ENCODE measurements at places on chromosomes 7 and 10.

DNA sequence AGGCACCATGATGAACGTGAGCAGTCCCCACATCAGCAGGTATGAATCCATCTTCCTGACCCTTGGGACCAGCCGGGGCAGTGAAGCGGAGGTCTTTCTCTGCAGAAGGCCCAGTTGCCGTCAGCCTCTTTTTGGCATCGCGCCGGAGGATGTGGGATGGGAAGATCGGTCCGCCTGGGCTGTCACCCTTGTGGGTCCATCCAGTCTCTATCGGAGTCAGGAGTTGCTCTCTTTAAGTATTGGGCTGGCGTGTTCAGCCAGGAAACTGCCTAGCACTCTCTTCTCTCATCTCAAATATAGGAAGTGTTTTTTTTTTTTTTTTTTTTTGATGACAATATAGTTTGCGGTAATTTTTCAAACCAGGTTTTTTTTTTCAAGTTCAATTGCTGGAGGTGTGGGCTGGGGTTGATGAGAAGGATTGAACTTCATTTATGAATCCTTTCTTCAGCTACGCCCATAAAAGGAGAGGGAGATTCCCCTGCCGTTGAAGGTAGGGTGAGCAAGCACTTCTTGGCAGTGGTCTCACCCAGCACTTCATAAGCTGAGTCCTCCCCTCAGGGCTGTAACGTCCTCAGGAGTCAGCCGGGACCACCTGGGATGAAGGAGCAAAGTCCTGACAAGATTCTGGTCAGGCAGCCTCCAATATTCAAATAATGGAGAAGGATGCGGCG lies at the start of gene IL2RA:
TSS of gene IL2RA (minus strand) at position 267 of the 671 bp plus-strand sequence. CDS start at position 51, 216 bp downstream.
- DNase-seq, result peak; percentile 74

DNA sequence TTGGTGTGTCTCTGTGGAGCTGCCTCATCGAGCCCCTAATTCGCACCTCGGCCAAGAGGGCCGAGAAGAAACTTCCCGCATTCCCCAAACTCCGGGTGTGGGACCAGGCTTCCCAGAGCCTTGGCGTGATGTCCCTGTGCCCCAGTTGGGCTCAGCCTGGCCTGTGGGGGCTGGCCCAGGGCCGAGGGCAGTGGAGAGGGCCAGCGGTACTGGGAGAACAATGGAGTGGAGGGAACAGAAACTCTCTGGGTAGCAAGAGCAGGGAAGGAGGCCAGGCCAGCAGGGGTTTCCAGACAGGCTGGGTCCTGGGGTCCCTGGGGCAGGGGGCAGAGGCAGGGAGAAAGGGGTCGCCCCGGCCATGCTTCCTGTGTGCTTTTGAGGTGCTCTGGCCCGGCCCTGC lies 16.0 kb downstream of the TMEM270 start:
- no peak for DNase-seq

DNA sequence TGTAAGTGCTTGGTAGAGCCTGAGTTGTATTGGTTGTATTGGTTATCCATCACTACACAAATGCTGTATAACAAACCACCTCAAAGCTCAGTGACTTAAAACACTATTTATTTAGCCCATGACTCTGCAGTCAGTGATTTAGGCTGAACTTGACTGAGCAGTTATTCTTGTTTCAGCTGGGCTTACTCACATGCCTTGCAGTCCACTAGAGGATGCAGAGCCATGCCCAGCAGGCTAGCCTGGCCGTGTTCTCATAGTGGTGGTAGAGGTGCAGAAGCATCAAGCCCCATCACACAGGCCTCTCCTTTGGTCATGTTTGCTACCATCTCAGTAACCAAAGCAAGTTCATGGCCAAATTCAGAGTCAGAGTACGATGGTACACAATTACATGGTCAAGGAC lies 43.9 kb downstream of the LUC7L2 start:
- no peak for DNase-seq

DNA sequence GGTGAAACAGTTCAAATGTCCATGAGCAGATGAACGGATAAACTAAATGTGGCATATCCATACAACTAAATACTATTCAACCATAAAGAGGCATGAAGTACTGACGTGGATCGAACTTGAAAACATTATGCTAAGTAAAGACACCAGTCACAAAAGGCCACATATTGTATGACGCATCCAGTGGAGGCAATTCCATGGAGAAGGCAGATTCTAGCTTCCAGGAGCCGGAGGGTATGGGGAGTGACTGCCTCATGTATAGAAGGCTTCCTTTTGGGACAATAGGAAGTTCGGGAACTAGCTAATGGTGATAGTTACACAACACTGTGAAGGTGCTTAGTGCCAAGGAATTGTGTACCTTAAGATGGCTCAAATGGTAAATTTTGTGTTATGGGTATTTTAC lies 98.4 kb downstream of the VIPR2 start:
- DNase-seq, result no peak

DNA sequence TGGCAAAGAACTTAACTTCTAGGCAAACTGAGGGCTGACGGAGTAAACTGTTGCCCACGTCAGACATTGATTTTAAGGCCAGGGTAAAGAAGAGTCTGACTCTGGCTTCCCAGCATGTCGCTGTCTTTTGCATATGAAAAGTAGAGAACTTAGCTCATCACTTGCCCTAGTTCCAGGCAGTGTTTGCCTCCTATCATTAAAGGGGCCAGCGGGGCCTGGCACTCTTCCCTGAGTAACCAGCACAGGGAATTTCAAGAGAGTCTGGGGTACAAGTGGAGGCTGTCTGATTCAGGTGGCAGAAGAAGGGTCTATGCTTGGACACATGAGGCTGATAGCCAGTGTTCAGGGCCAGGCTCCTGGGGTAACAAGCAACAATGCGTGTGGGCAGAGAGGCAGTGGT lies 4.8 kb downstream of the DENND2A start:
- DNase-seq, result no peak

DNA sequence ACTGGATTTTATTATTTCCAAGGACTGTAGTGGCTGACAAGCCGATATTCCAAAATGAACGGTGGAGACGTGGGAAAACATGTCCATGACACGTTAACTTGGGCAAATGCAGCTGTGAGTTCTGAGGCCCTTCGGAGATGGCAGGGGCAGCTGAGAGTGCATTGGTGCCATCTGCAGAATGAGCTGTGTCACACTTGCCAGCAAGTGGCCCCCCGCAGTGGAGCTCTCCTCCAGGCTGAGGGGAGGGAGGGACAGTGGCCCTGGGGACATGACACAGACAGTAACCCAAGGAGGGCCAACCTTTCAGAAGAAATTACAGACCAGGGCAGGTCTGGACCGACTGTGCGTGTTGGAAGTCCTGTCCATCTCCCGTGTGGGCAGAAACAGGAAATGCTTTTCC lies 139.4 kb downstream of the SVIL start:
- DNase-seq, result no peak

- DNase-seq, result no peak
Measured at GRCh38 chr10:26698909-26699308, 1.4 kb downstream of the PDSS1 start.

GRCh38 chr10:112644265-112644645 lies 197.2 kb downstream of the VTI1A start:
- DNase-seq, result no peak

DNA sequence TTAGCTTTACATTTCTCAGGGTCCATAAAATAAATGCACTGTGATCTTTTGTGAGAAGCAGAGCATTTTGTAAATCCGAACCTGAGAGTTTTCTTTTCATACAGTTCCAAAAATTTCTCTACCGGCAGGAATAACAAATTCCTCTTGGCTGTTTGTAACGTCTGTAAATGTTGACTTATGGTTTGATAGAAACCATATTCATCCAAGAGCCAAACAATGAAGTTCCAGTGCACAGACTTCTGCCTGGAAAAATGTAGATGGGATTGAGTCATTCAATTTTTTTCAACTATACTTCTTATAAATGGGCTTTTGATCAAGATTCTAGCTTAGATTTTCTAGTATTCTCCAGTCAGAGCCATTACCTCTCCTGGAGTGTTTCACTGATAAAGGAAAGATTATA lies 530.6 kb downstream of the TFEC start:
- no peak for DNase-seq

DNA sequence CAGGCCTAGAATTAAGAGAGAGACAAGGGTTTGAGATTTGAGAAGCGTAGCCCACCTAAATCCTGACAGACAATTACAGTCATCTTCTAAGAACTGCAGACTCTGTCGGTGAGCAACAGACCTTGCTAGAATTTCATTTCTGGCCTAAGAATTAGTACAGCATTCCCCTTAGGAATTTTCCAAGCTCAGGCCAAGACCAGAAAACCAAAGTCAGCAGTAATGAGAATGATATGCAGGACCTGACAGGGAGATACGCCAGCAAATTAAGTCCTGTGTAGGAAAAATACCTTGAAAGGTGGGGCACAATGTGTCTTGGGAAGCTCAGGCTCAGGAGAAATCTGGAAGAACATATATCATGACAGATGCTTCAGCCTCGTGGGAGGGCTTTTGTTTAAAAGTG lies 52.7 kb upstream of the HERPUD2 start:
- no peak for DNase-seq

DNA sequence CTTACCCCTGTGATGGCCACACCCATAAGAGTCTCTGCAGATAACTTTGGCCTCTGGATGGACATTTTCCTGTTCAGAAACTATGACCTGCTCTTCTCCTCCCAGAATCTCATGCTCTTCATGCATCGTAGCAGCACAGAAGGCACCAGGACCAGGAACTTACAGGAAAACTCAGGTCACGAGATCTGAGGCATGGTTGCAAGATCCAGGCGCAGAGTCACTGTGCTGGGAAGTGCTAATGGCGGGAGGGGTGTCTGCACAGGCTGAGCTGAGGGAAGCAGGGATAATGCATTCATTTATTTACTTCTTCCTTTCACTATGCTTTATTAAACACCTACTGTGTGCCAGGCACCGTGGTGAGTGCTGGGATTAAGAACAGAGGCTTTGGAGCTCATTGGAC lies 48.2 kb upstream of the LOXL4 start:
- no peak for DNase-seq

DNA sequence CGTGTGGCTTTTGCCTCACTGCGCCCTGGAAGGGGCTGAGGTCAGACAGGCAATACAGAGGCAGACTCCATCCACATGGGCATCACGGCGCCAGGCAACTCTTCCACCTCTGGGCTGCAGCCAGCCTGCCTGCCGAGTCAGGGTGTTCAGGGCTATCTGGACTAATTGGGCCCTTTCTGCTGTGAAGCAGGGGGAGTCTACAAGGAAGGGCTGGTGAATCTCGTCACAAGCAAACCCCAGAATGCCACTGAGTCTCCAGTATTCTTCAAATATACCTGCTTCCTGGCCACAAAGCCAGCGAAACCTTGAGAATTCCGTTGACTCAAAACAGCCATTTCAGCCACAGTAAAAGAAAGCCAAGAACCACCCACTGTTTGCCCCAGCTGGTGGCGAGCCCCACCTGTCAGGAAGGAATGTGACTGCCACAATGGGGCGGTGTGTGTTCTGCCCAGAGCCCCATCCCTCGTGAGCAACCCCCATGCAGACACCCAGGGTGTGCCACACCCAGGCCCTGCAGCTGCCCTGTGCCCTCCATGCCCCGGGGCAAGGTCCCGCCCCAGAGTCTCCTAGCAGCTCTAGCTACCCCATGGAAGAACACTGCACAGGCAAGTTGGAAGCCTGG lies 117.3 kb downstream of the FAM53B start:
- DNase-seq, result peak; percentile 30

DNA sequence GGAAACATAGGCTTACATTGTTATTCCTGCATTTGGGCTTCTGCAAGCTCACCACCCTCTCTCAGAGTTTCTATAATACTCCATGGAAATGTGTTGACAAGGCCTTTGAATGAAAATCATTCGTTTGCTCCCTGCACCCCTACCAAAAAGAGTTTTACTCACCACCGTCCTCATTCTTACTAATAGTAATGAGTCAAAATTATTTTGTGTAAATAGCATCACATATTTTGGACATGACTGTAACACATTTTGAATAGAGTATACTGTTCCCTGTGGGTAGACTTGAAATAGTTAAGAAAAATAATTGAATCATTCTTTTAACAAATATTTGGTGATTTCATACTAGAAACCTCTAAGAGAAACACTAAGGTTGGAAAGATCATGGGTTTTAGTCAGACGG lies 84.6 kb downstream of the AKAP9 start:
- DNase-seq, result no peak

GRCh38 chr7:15874774-15875173 lies 188.3 kb upstream of the MEOX2 start:
- no peak for DNase-seq

GRCh38 chr7:157540606-157541294 lies 203.9 kb downstream of the DNAJB6 start:
- DNase-seq, result no peak

- no peak for DNase-seq
Measured at GRCh38 chr7:132383962-132384361, 192.3 kb downstream of the PLXNA4 start.

GRCh38 chr7:111408724-111409123 lies 153.6 kb downstream of the IMMP2L start:
- DNase-seq, result no peak

- DNase-seq, result no peak
Measured at GRCh38 chr7:124779194-124779593, 13.6 kb upstream of the GPR37 start.

DNA sequence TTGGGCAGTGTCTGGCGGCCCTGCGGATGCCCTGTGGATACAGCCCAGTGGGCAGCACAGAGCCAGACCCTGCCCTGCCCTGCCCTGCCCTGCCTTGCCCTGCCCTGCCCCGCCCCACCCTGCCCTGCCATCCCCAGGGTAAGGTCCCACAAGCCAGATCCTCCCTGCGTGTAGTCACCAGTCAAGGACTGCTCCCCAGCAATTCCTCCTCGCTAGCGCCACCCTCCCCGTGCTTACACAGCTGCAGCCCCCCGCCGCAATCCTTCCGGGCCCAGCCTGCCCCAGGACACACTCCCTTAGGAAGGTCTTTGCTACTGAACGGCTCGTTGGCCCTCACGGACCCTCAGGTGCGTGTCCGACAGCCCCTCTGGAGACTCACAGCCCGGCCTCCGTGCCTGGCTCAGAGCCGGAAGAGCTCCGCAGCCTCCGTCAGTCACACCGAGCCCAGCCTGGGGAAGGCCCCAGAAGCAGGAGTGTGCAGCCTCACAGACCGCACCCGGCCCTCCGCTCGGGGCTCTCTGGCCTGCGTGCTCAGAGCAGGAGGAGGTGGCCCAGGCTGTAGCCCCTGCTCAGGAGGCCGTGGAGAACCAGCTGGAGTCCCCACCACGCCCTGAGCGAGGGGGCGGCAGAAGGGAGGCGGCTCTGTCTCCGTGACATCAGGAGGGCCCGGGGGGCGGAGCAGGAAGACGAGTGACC lies 68.3 kb downstream of the PWWP2B start:
- DNase-seq, result peak; percentile 54

- DNase-seq, result no peak
Measured at GRCh38 chr10:95406651-95407280, 116.0 kb upstream of the PDLIM1 start.
